Motor neuron (in vitro differentiated cells): ENCODE measurements at places on chromosomes 1 and 21. TPM values are rescaled to one million over a fixed set of nuclear protein-coding genes. Genes with fewer than 3 reads are reported as not detected.

DNA sequence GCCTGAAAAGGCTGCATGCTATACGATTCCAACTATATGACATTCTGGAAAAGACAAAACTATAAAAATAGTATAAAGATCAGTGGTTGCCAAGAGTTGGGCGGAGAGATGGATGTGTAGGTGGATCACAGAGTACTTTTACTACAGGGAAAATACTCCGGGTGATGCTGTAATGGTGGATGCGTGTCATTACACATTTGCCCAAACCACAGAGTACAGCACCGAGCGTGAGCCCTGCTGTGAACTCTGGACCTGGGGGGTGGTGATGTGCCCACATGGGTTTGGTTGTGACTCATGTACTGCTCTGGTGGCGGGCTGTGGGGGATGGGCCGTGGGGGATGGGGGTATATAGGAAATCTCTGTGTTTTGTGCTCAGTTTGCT is 162.7 kb upstream of the COL6A1 start:
- no peak for ATAC-seq

The SLC27A3 gene
- total RNA-seq, result 45.0 and 46.0 TPM in 2 replicates

GRCh38 chr1:26900001-26900814 is at the start of gene GPATCH3:
GPATCH3 (minus strand) TSS chr1:26900467; CDS start chr1:26900442, 25 bp downstream.
- peak; percentile 93 for ATAC-seq

GRCh38 chr1:175132436-175132835 is 60.1 kb downstream of the KIAA0040 start:
- ATAC-seq, result no peak

DNA sequence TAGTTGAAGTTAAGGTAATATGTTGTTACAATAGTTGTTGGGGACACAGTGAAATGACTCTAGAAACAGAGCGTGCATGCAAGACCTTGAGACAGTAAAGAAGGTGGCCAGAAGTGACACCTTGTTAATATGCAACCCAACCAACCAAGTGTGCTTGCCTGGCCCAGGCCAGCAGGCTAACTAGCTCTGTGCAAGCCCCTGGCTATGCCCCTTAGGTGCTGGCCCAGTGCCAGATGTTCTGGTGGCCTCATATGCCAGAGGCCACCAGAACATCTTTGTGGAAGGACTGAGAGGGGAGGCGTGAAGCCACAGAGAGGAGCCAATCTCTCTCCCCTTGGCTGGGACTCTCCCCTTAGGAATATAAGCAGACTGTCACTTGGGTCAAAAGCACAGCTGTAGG is 111.2 kb upstream of the JUN start:
- no peak for ATAC-seq
